ENCODE measurements at places on chromosomes 11 and 22.

GRCh38 chr11:113634940-113635575 is 71.0 kb downstream of the TMPRSS5 start:
- no peak for DNase-seq

- no peak for DNase-seq
These were observed 27.4 kb upstream of the RDX start for GRCh38 chr11:110323786-110324185.

GRCh38 chr11:22193348-22194051 is 615 bp downstream of the ANO5 start:
- DNase-seq = no peak

GRCh38 chr22:39547587-39547947 is 15.0 kb upstream of the RPS19BP1 start:
- DNase-seq = no peak

GRCh38 chr11:71339396-71339881 is 87.1 kb upstream of the SHANK2 start:
- DNase-seq = no peak

DNA sequence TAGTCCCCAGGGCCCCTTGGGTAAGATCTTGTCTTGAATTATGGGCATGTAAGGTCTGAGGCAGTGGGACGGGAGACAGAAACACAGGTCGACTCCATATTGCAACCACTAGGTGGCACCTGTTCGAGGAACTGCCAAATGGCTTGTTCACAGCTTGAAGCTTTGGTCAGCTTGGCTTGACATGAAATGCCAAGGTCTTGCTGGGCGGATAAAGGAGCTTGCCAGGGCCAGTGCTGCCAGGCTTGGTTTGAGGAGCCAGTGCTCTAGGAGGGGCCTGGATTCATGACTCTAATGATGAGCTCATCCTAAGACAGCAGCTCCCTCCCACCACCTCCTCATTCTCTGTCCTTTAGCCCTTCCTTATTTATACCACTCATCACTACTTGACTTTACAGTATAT is 11.9 kb upstream of the NRIP3 start:
- DNase-seq = peak; percentile 91

- DNase-seq = no peak
These were observed 149.8 kb downstream of the OR4C45 start for GRCh38 chr11:50182486-50182885.

GRCh38 chr22:17400305-17400704 is 31.0 kb downstream of the CECR2 start:
- no peak for DNase-seq

DNA sequence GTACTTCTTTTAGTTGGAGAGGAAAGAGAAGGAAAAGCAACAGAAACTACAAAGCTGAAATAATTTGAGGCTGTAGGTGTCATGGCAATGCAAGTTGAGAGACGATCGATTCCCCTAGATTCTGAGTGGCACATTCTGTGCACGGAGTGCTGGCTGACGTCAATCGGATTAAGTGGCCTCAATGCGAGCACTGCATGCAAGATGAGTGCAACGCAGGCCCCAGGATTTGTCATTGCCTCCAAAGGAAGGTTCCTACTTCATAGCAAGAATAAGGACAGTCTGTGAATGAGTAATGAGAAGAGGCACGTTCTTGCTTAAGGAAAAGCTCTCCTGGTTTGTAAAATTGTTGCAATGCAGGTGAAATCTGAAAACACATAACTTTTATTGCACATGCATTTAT is 892.4 kb downstream of the KCNA4 start:
- DNase-seq = no peak

GRCh38 chr11:114322934-114323333 is 26.7 kb downstream of the NNMT start:
- DNase-seq = no peak

GRCh38 chr22:42380769-42381551 is 51.2 kb downstream of the NFAM1 start:
- DNase-seq = no peak

DNA sequence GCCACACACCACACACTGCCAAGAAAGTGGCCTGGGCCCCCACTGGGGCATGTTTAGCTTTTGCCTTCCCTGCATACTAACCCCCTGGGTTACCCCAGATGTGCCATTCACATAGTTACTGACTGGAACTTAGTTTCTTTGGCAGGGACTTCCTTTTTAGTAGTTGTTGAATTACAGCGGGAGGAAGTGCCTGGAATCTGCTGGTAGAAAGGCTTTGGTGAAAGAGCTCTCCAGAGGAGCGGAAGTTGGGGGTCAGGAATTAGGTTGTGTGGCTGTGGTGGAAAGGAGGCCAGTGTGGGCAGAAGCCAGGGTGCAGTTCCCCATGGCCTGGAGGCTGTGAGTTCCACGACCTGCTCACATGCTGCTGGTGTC is 69.0 kb downstream of the MED15 start:
- no peak for DNase-seq

- DNase-seq = no peak
These were observed 7.3 kb downstream of the DGCR6L start for GRCh38 chr22:20312396-20313191.

- peak; percentile 26 for DNase-seq
These were observed 298.0 kb downstream of the TTC28 start for GRCh38 chr22:28381429-28382167.

DNA sequence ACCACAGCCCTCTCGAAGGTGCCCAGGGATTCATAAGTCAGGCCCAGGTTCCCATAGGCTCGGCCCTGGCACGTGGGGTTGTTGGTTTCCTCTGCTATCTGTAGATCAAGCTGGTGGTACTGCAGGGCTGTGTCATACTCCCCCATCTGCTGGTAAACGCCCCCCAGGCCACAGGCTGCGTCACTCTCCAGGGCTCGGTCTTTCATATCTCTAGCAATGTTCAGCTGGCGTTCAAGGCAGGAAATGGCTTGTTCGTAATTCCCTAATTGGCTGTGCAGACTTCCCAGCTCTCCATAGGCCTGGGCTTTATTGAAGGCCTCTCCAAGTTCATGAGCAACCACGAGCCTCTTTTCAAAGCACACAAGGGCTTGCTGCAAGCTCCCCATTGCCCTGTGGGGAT is 186.4 kb upstream of the PITPNB start:
- DNase-seq = no peak

DNA sequence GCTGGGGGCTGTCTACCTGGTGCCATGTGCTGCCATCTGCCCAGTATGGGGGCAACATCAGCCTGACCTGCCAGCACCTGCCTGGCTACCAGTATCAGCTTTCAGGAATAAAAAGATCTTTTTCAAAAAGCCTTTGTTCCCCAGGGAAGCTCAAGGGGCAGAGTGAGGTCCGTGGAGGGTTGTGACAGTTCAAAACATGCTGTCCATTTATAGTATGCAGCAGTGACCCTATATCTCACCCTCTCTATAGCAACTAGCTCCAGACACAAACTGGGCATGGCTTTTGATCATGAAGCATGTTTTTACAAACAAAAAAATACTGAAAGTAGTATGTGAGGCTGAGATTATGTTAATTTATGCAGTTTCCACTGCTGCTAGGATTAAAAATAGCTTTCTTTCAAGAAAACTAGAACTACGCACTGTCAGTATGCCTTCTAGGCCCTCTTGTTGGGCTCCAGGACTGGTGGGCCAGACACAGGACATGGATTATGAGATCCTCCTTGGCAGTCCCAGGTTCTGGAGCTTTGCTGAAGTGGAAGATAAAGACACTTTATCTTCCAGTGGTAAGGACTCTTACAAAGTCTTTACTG is 23.4 kb downstream of the NAV2 start:
- DNase-seq = no peak

DNA sequence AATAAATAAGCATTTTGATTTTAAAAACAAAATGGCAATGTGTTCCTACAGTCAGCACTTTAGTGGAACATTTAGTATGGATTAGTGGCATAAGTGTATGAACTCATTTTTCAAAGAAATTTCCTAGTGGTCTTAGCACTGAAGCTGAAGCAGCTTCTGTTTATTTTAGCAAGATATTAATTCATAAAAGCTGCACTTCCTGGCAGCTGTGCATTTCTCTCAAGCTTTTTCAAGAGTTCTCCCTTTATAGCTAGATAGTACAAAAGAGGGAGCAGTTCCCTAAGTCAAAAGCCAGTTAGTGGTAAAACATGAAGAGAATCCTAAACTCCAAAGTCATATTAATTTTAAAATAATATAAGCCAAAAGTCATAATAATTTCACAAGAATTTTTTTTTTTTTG is 1036.0 kb upstream of the CCDC90B start:
- DNase-seq = no peak

DNA sequence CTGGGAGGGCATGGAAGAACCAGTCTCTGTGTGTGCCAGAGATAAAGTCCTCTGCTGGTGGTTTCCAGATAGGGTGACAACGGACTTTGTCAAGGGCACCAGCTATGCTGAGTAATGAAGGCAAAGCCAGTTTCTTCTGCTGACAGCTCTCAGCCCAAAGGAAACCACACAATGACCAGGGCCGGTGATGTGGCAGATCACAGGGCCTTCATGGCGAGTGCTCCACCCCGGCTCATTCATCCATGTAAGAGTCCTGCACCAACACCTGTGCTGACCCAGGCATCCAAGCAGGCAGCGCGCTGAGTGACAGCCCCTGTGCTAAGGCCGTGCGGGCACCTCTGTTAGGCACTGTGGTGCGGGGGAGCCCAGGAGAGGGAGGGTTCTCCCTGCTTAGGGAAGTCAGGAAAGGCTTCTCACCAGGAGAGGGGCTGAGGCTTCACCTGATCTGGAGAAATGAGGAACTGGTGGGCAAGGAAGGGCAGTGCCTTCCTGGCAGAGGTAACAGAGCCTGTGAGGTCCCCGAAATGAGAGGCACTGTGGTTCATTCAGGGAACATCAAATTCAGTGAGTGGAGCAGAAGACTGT is 33.8 kb downstream of the TP53I11 start:
- DNase-seq = no peak

DNA sequence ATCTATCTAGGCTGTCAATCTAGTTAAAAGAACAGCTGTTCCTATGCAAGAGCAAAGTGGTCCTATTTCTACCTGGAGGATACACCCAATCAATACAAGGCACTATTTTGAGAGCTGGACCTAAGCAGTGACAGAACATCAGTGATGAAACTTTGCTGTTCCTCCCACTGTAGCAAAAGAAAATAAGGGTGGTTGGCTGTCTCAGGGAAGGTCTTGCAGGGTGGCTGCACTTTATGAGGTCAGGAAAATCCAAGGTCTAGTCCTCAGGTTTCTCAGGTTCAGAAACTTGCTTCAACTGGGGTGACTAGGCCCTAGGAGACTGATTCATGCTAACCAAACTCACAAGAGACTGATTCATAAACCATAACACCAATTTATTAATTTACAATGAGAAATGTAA is 11.6 kb downstream of the CPSF7 start:
- DNase-seq = no peak

DNA sequence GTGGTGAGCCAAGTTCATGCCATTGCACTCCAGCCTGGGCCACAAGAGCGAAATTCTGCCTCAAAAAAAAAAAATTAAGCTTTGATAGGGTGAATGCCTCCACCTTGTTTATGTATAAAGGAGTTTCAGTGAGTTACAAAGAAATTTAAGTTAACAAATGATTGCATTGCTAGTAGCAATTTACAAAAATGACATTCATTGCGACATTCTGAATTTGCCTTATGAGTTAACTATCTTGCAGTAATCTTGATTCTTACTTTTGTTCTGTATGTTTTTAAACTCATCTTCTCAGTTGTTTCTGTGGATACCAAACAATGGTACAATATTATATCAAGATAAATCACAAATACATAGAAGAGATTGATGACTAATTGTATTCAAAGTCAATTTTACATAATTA is 207.0 kb downstream of the DDX10 start:
- peak; percentile 34 for DNase-seq

- peak; percentile 26 for DNase-seq
These were observed 40.8 kb downstream of the RIBC2 start for GRCh38 chr22:45454275-45454674.

- DNase-seq = peak; percentile 35
These were observed 5.6 kb downstream of the AHNAK start for GRCh38 chr11:62540804-62541701.

DNA sequence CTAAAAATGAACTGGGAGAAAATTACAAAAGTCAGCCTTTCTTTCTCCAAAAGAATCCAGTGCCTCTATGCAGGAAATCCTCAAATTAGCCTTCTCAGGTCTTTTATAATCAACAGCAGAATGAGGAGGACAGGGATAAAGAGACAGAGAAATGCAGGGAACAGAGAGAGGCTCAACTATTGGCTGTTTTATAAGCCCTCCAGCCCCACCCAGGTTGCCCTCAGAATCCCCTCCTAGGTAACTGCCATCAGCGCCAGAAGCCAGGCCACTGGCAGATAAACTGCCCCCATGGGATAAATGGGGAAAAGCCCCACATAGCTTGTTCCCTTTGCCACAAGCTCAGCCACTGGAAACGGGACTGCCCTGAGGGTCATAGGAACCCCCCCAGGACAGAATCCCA is 10.9 kb upstream of the HMOX1 start:
- no peak for DNase-seq

- peak; percentile 76 for DNase-seq
These were observed 666.6 kb downstream of the LUZP2 start for GRCh38 chr11:25163421-25163820.

DNA sequence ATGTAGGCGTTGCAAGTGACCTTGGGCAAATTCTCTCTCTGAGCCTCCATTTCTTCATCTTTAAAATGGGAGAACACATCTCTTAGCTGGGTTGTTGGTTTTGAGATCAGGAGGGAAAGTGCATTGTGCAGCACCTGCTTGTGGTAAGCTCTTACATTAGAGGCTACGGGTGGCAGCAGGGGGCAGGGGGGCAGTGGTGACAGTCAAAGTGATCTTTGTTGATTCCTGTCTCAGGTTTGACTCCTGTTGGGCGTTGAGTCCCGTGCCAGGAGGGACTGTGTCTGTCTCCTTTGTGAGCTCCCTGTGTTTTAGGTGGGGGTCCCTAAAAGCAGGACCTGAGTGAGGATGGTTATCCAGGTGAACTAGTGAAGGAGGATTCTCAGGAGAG is 101.7 kb downstream of the TP53I11 start:
- DNase-seq = no peak

DNA sequence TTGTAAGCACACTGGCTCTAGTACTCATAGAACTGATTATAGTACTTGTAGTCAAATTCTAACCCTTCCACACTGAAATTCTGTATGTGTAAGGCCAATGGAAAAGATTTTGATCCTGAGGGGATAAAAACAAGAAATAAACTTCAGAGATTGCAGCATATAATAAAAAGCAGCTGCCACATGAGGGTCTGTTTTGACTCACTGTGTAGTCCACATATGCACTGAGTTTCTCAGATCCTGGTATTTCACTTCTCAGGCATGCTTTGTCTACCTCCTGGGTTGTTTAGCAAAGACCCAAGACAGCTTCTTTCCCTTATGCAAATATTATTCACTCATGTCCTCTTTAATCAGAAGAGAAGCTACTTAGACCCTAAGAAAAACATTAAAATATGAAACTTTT is 71.1 kb upstream of the SLC5A12 start:
- DNase-seq = peak; percentile 15

- DNase-seq = no peak
These were observed 39.7 kb downstream of the ADAMTS15 start for GRCh38 chr11:130487924-130488815.

- no peak for DNase-seq
These were observed 45.6 kb upstream of the EHF start for GRCh38 chr11:34575261-34575660.

Measured in choroid plexus epithelial cell (primary cell).